ENCODE measurements at places on chromosomes 16 and 17. TPM values are rescaled to one million over a fixed set of nuclear protein-coding genes. Genes with fewer than 3 reads are reported as not detected.

DNA sequence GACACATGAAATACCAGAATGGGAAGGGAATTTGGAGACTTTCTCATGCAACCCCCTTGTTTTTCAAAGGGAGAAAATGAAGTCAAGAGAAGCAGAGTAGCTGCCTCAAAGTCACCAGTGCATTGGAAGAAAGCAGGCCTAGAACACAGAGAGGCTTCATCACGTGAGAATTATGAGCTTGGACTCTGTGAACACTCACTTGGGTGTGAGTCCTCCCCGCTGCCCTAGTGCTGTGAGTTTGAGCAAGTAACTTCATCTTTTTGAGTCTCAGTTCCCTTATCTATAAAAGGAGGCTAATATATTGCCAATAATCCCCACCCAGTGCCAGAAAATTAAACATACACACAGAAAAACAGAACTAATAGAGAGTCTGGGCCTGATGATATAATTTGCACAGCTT is 315.8 kb downstream of the XYLT1 start:
- DNase-seq: no peak

The TLCD1 gene
- total RNA-seq: not detected

The SYNGR3 gene
- 10.3 TPM for total RNA-seq

The PLA2G10 gene
- not detected for total RNA-seq

The ASB16 gene
- total RNA-seq: not detected

The KRT9 gene
- total RNA-seq: not detected

GRCh38 chr17:50221864-50222545 is 20.6 kb upstream of the COL1A1 start:
- no peak for DNase-seq

The ANKFN1 gene
- total RNA-seq: not detected

The CSH1 gene
- total RNA-seq: not detected

DNA sequence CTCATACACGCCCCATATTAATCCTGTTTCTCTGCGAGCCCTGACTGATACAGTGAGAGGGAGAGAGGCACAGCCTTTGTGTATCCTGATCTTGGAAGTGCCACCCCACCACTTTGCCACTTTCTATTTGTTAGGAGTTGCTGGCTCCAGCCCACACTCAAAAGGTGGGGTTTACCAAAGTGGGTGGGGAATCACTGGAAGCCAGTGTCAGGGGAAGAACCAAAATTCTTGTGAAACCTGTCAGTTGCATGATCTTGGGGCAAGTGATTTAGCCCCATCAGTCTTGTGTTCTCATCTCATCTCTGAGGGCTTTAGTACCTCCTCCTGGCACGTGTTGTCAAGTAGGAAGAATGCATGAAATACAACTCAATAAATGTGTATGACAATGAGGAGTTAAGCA is 119.5 kb downstream of the SOX9 start:
- DNase-seq: no peak

DNA sequence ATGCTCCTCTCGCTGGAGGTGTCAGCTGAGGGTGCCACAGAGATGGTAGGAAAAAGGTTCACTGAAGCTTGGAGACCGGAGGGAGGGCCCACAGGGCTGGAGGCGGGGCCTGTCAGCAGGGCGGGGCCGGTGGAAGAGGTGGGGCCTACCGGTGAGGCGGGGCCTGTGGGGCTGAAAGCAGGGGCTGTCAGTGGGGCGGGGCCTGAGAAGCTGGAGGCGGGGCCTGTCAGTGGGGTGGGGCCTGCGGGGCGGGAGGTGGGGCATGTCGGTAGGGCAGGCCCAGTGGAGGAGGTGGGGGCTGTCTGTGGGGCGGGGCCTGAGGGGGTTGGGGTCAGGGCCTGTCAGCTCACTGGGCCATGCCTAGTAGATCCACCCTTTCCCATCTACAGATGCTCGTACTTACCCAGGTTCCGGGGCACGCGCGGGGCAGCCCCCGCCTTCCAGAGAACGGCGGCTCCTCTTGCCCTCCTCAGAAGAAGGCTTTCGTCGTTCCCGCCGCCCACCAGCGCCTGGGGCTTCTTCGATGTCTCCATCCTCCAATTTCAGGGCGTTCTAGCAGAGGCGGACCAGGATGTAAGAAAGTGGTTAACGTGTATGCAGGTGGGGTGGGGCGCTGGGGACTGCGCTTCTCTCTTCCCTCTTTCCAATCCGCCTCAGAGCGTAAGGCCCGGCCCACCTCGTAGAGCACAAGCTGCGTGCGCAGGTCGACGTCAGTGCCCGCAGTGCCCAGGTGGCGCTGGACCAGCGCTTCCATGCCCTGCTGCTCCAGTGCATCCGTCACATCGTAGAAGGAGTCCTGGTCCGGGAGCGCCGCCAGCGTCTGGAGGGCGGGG is 9.8 kb downstream of the TMEM208 start:
- peak; percentile 50 for DNase-seq

The CD300H gene
- total RNA-seq: not detected

Measured in natural killer cell (primary cell).